Natural killer cell treated with Interleukin-12 subunit alpha and Interleukin-12 subunit beta and Interleukin-15 and Interleukin-18, amount 100 ng/mL, for 72 hours (primary cell): ENCODE measurements at places on chromosomes 3 and 15.
A peak's percentile ranks its signal among the peaks of the same experiment; 100 is the strongest.

- no peak for DNase-seq
Observed at GRCh38 chr3:39250116-39250747, 29.6 kb downstream of the CX3CR1 start.

- DNase-seq = peak; percentile 79
Observed at GRCh38 chr15:65862682-65863081, 6.6 kb upstream of the RAB11A start.

DNA sequence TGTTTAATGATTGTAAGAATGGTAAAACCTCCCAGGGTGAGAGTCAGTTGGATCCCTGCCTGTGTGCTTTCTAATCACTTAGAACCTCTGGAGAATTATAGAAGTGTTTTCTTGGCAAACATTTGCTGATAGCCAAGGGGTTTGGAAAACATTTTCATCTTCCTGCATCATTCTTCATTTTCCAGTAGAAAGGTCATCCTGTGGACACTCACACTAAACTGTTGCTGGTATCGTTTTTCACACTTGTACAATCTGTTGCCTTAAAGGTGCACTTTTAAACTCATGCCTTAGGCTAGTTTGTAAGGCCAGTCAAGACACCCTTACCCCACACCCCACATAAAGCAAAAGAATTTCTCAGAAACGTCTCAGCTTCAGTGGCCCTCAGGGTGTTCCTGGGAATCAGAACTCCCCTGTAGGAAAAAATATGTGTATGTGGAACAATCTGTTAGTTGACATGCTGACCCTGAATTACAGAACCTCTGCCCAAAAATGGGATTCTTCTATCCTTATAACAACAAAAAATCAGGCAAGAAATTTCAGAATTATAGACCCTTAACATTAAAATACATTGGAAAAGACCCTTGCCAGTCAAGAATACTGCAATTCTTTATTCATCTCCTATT, 5.8 kb upstream of the PLD1 start:
- no peak for DNase-seq

DNA sequence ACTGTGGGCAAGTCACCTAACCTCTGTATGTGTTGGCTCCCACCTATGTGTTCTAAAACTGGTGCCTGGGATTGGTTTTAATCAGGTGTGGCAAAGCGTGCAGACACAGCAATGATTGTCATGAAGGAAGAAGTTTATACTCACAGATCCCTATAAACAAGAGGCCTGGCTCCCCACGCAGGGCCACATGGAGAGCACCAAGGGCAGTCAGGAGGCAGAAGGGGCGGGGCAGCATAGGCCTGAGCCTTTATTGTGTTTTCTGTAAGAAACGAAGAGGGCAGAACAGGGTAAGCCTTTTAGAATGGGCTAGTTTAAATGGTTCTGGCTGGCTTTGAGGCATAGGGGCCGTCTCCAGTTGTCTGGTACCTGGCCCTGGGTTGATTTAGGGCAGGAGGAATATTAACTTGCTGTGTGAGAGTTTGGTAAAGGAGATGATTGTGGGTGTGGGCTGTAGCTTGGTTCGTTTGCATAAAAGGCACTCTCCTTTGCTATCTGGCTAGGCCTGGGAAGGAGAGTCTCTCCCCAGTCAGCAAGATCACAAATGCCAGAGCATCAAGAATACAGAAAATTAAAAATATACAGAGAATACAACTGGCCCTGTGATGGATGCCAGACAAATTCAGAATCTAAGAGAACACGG, 2.2 kb upstream of the FBXW12 start:
- DNase-seq = no peak

DNA sequence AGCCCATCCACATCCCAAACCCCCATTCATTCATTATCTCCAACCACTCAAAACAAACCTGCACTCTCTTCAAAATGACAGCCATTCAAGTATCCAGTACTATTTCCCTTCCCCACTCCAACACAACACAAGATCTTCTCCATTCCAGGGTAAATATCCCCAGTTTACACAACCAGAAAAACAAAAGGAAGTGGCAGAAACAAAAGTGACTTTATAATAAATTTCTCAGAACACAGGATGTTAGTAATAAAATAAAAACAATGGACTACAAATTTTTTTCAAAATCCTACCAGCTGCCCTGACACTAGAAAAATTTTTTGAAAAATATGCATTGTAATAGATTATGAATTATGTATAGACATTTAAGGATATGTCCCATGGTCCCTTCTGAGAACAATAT, 14.2 kb downstream of the CPA3 start:
- DNase-seq = no peak

DNA sequence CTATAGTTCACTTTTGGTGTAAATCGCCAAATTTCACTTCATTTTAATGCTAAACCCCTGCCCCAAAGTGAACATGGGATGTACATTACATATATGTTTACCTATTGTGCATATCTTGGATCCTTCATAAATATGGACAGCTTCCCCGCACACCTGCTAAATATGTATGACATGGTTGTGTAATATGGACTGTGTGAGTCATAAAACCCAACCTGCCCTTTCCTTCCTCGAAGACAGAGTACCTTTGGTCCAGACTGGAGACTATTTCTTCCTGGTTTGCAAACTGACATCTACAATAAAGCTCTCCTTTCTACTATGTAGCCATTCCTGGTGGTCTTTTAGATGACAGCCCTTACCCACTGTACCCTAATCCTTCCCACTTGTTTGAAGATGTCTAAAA, 12.4 kb downstream of the ACTC1 start:
- DNase-seq = no peak

GRCh38 chr3:39934696-39935095, 125.3 kb downstream of the MYRIP start:
- no peak for DNase-seq
